ENCODE measurements at places on chromosomes 2 and 18.

- DNase-seq, result peak; percentile 27
These were observed 64.9 kb downstream of the LPIN2 start for GRCh38 chr18:2948038-2948437.

DNA sequence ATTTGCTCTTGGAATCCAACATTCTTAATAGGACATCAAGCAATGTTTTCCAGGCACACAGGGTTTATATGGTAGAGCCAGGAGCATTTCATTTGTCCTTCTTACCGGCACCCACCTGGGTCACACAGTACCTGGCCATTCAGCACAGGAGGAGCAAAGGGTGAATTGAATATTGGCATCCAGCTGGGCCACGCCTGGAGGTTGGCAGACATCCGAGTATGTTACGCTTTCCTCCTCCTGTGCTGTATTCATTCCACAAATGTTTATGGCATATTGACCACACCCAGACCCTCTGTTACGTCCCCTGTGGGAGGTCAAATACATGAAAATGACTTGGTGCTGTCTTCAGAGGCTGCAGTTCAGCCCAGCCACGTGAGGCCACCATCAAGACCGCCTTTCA, 206.2 kb downstream of the RTP5 start:
- no peak for DNase-seq

DNA sequence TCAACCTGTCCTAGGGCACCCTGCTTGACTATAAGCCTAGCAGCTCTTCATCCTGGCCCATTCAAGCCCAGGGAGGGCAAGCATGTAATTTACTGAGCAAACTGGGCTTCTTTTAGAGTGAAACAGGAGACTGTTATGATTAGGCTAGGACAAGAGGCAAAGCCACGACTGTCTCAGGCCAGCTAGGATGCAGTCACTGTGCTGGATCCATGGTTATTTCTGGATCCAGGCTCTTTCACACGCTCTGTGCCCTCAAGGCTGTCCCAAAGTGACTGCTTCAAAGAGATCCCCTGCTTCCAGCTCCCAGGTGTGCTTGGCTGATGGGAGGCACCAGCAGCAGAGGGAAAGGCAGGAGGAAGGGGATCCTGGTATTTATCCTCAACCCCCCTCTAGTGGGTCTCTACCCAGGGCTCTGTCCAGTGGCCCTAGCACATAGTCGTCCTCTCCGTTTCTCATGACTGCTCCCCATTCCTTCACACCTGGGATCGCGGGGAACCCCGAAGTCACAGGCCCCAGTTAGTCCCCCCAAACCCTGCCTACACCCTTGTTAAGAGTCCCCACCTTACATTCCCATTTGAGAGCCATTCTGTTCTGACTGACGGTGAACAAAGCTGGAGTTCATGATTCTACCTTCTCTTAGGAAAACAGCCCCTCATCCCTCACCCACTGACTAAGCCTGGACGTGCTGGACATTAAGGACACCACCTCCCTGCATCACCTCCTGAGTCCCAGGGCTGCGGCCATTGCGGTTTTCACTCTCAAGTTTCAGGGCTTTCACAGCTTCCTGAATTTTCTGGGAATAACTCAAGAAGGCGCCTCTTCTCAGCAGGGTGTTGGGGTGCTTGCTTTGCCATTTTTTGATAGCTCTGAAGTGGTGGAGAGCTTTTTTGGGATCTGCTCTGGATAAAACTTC, 63.2 kb downstream of the POLR1A start:
- no peak for DNase-seq

DNA sequence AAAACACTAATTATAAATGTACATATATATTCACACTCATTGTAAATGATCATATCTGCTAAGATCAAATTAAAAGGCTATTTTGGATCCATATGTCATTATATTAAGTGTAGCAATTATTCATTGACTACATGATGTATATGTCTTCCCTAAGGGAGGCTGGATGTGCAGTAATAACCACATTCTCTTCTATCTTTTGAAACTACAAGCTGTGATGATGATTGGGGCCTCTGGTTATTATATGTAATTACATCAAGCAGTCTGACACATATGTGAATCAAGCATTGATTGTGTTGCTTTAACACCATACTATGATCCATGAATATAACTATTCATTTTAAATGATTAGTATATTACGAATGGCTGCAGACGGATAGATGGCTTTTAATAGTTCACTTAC, 1973.4 kb downstream of the SUCLG1 start:
- DNase-seq, result no peak

DNA sequence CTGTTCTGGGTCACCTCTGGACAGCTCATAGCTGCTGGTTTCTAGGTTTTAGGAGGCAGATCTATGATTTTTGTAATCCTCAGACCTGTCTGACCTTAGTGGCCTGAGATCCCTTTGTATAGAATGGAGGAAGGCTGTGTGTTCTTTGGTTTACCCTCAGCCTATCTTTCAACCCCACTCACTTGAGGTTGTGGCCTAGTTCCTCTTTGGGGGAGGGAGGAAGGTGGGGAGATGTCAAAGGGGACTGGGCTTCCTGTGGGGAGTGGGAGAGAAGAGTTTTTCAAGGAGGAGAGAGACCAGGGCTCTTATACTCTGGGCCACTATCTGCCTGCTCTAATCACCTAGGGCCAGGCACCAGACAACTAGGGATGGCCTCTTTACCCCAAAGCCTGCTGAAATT, 28.5 kb downstream of the SEMA4F start:
- DNase-seq, result no peak

- DNase-seq, result no peak
These were observed 55.1 kb upstream of the ZNF397 start for GRCh38 chr18:35185771-35186170.

- DNase-seq, result peak; percentile 75
These were observed 1.5 kb upstream of the IRS1 start for GRCh38 chr2:226800941-226801784.

DNA sequence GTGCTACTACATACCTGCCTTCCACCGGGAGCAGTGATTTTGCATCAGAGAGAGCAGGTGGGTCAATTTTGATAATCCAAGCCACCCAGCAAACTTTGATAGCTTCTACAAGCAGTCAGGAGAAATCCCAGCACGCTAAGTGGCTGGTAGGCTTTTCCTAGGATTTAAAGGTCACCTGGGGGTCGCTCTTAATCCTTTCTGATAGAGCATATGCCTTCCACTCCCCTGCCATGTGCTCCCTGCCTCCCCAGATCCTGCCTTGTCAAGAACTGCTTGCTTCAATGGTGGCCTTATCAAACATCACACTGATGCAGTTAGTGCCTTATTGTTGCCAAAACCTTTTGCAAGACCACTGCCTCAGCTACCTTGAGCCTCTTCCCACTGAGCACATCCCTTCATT, 462.3 kb upstream of the MEX3C start:
- no peak for DNase-seq

Measured in brain microvascular endothelial cell (primary cell).